Hematopoietic multipotent progenitor cell (in vitro differentiated cells): ENCODE measurements at places on chromosomes 5 and 9. TPM values are rescaled to one million over a fixed set of nuclear protein-coding genes. Genes with fewer than 3 reads are reported as not detected.

Gene DOK3
- 57.1 TPM for total RNA-seq

Gene NUTM2G
- total RNA-seq: not detected

Gene BDP1
- total RNA-seq: 12.4 TPM

Gene DMRT2
- not detected for total RNA-seq
